ENCODE measurements at places on chromosomes 3 and 15.

- DNase-seq, result no peak
Observed at GRCh38 chr3:62041681-62042080, 331.7 kb downstream of the FEZF2 start.

DNA sequence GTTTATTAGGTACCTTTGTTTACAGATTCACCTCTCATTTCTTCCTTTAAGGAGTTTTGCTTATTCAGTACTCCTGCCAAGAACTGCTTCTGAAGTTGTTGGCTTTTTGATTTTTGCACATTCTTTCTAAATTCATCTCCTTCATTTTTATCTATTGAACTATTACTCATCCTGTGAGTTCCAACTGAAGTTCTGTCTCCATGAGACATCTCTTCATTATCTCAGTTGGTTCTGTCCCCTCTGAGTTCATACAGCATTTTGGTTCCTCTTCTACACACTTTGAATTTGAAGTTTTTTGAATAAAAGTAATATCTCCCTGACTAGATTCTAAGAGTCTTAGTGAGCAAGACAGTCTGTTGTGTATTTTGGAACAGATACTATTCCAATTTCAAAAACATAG is 299.7 kb downstream of the OTOL1 start:
- no peak for DNase-seq

- no peak for DNase-seq
Observed at GRCh38 chr3:8733332-8734094, at the start of gene CAV3. Gene CAV3 (plus strand): TSS chr3:8733802. CDS start chr3:8733877, 75 bp downstream.

DNA sequence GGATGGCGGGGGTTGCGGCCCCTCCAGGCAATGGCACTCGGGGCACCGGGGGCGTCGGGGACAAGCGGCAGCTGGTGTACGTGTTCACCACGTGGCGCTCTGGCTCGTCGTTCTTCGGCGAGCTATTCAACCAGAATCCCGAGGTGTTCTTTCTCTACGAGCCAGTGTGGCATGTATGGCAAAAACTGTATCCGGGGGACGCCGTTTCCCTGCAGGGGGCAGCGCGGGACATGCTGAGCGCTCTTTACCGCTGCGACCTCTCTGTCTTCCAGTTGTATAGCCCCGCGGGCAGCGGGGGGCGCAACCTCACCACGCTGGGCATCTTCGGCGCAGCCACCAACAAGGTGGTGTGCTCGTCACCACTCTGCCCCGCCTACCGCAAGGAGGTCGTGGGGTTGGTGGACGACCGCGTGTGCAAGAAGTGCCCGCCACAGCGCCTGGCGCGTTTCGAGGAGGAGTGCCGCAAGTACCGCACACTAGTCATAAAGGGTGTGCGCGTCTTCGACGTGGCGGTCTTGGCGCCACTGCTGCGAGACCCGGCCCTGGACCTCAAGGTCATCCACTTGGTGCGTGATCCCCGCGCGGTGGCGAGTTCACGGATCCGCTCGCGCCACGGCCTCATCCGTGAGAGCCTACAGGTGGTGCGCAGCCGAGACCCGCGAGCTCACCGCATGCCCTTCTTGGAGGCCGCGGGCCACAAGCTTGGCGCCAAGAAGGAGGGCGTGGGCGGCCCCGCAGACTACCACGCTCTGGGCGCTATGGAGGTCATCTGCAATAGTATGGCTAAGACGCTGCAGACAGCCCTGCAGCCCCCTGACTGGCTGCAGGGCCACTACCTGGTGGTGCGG is 1.9 kb downstream of the CHST2 start:
- DNase-seq, result no peak

GRCh38 chr3:190010486-190010885 is 110.2 kb downstream of the P3H2 start:
- no peak for DNase-seq

- DNase-seq, result no peak
Observed at GRCh38 chr15:95405447-95405846, 925.1 kb upstream of the NR2F2 start.

GRCh38 chr3:126522363-126522788 is 1.6 kb upstream of the CHST13 start:
- peak; percentile 16 for DNase-seq

- DNase-seq, result no peak
Observed at GRCh38 chr3:140501061-140501769, 176.6 kb upstream of the TRIM42 start.

DNA sequence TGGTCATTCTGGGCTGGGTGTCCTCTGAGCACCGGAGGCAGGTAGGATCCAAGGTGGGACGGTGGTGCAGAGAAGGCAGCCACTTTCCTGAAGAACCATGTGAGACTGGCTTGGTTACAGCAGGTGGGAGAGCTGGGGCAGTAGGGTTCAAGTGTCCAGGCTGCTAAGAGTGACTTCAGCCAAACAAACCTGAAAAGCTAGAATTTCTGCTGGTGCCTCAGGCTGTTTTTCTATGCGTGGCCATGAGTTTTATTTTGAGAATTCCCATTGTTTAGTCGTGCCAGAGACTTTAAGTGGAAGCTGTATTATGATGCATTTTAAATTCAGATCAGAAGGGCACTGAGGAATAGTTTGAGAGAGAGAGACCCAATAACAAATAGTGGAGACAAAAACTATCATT is 20.1 kb downstream of the USP13 start:
- no peak for DNase-seq

GRCh38 chr15:84009616-84010015 is 226.0 kb upstream of the GOLGA6L4 start:
- DNase-seq, result no peak

DNA sequence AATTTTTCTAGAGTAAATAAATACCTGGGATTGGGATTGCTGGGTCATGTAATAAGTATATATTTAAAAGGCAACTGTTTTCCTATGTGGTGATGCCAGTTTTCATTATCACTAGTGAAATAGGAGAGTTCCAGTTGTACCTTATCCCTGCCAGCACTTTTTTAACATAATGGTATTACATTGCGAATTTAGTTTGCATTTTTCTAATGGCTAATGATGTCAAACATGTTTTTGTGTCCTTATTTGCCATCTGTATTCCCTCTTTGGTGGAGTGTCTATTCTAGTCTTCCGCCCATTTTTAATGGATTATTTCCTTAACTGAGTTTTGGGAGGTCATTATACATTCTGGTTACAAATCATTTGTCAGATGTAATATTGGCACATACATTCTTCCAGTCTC is 88.3 kb downstream of the GHSR start:
- DNase-seq, result no peak

- DNase-seq, result no peak
Observed at GRCh38 chr3:102180280-102180931, 254.4 kb upstream of the ZPLD1 start.

GRCh38 chr3:54862526-54862925 is 65.3 kb downstream of the LRTM1 start:
- DNase-seq, result no peak

GRCh38 chr3:8458238-8458661 is 43.4 kb upstream of the LMCD1 start:
- no peak for DNase-seq

GRCh38 chr15:34879107-34879506 is 83.8 kb upstream of the ACTC1 start:
- no peak for DNase-seq

DNA sequence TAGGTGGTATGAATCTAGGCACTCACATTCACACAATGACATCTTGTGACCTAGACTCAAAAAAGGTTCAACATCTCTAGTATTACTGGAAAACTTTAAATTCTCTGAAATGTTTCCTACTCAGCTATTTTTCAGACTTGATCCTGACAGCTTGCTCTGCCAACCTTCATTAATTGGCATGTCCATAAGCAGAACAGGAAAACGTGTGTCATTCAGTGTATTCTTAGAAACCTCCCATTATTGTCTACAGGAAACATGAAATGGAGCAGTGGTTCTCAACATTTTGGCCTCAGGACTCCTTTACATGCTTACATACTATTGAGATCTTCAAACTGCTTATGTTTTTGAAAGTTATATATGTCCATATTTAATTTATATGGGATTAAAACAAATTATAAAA is 363.2 kb downstream of the NAALADL2 start:
- DNase-seq, result no peak

DNA sequence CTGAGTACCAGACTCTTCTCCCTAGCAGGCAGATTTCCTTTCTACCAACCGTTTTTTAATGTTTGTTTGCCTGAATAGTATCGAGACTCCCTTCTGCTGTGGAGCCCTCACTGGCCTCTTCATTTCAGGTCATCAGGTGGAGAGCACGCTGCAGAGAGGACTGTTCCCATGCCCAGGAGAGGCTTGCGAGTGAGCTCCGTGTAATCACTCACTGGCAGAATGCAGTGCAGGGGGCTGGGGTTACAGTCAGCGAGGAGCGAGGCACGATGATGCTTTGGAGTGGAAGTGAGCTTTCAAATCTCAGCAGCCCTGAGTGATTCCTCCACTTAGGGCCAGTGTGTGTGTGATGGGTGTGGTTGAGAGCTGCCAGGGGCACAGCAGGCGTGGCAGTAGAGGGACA is 385.2 kb downstream of the SHQ1 start:
- DNase-seq, result no peak

DNA sequence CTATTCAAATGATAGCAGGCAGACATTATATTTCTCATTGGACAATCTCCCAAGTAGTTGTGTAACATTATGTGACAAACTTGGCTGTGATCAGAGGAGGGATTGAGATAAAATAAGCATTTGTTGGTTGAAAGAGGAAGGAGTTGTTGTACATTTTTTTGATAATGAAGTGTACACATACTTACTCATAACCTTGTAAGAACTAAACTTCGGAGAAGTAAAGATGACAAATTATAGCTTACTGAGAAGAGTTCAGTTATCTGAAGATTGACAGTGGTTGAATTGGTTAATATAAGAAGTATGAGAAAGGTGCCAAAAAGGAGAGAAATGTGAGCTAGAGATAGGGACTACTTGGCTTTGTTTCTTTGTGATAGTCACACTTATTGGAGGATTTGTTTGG is 32.6 kb downstream of the STT3B start:
- DNase-seq, result no peak

DNA sequence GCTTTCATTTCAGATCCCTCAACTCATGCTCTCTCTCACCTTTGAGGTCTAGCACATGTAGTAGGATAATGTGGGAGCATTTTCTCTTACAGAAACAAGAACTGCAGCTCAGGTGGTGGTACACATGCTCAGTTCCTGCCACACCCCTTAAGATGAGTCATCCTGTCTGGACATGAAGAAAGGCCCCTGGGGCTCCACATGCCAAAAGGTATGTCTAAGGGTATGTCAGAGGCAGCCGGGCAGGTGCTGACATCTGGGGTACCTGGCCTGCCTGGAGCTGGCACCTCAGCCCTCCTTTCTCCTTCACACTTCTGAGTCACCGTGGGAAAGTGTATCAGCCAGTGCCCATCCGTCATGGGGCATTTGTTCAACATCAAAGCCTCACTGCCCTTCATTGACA is 209.9 kb downstream of the OCA2 start:
- no peak for DNase-seq

- DNase-seq, result no peak
Observed at GRCh38 chr3:43994657-43995546, 246.8 kb upstream of the TOPAZ1 start.

- DNase-seq, result no peak
Observed at GRCh38 chr3:64306745-64307144, 81.5 kb upstream of the PRICKLE2 start.

DNA sequence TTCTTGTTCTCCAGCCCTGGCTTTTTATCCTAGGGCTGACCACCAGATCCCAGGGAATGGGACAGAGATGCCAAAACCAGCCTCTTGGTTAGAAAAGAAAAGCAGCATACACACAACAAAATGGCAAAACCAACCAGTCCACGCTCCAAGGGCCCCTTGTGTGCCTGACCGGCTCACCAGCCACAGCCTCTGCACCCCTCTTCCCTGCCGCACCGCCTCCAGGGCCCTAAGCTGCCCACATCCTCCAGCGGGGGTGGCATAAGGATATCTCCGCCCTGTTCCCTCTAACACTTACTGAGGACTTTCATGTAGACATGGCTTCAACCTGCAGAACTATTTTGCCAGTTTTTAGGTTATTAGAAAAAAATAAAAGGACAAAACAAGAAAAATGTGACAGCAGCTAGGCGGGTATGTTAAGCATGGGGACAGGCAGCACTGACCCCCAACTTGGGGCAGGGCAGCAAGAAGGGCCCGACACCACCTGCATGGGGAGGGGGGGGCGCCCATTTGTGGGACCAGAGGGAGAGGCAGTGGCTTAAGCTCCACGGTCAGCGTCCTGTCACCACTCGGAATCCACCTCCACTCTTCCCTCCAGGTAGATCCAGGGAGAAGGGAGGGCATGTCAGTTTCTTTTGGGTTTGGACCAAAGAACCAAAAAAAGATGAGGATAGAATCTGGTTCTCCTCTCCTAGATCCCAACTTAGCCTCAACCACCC is 49.1 kb downstream of the DHX30 start:
- no peak for DNase-seq

- DNase-seq, result no peak
Observed at GRCh38 chr15:70892912-70893560, 410 bp downstream of the LRRC49 start.

DNA sequence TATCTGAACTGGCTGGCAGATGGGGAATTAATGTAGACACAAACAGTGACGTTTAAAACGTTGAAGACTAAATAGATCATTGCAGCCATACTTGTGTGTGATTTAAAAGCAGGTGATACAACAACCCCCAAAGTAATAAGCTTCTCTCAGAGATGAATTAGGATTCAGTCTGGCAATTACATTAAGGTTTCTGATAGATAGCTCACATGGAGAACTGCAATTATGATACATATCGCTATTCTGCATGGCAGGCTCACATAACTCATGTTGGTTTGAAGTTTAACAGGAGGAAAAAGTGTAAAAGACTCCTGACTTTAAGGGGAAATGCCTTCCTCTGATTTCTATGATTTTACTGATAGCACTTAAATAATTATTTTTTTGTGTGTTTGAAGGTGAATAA is 196.9 kb downstream of the CLSTN2 start:
- DNase-seq, result no peak

DNA sequence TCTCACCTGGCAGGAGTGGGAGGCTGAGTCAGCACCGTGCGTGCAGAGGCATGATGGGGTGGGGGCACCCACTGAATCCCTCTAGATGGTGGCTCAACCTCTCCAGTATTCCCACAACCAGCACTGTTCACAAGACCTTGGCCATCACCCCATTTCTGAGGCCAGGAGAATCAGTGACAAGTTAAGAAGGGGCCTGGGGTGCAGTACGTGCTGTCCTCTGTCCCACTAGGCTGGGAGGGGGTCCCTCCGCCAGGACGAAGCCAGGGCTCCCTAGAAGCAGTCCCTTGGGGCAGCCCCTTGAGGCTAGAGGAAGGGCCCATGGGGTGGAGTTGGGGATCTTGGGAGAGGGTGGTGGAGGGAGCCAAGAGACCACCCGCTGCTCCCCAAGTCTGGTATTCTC is 4.8 kb downstream of the MYL3 start:
- no peak for DNase-seq

GRCh38 chr15:39511000-39511915 is 69.6 kb upstream of the THBS1 start:
- DNase-seq, result no peak

DNA sequence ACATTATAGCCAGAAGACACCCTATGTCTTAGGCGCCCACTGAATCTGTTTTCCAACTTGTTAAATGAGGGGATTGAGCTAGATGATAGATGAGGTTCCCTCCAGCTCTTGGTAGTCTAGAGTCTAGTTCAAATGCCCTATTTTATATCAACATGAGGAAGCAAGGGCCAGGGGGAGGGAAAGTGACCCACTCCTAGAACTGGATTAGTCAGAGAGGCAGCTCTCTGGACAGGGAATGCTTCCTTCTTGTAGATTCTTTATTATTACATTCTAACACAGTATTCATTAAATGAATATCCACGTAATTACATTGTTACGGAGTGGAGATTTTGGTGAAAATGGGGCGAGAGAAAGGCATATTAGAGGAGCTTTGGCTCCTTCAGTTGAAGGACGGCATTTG is 89.5 kb downstream of the RAD18 start:
- DNase-seq, result no peak

- DNase-seq, result no peak
Observed at GRCh38 chr3:94081884-94082283, 19.0 kb downstream of the NSUN3 start.
